Forelimb muscle (tissue), 1 donor: ENCODE measurements at places on chromosomes 3 and 15. TPM values are rescaled to one million over a fixed set of nuclear protein-coding genes. Genes with fewer than 3 reads are reported as not detected.

GRCh38 chr3:194715022-194715800 lies 29.5 kb downstream of the FAM43A start:
- no peak for DNase-seq

- no peak for DNase-seq
Observed at GRCh38 chr3:194326968-194327217, 24.2 kb downstream of the CPN2 start.

- no peak for DNase-seq
Observed at GRCh38 chr3:158700559-158700958, 28.1 kb upstream of the LXN start.

DNA sequence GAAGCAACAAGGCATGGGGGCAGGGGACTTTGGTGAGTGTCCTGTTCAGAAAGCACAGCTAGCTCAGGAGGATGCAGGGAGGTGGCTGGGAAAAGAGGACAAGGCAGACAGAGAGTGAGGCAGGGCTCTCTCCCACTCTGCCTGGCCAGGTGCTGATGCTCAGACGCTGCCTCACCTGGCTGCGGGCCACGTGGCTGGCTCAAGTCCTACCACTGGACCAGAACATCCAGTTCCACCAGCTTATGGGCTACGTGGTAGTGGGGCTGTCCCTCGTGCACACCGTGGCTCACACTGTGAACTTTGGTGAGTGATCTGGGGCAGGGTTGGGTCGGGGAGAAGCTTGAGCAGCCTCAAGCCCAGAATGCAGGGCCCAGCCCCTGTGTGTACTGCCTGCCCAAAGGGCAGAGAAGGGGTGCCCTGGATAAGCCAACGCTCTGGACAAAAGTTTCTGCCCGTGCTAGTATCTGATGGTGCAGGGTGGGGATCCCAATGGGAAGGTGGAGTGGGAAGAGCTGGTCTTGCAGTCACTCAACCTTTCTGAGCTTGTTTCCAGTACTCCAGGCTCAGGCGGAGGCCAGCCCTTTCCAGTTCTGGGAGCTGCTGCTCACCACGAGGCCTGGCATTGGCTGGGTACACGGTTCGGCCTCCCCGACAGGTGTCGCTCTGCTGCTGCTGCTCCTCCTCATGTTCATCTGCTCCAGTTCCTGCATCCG lies 20.9 kb downstream of the NOX5 start:
- no peak for DNase-seq

DNA sequence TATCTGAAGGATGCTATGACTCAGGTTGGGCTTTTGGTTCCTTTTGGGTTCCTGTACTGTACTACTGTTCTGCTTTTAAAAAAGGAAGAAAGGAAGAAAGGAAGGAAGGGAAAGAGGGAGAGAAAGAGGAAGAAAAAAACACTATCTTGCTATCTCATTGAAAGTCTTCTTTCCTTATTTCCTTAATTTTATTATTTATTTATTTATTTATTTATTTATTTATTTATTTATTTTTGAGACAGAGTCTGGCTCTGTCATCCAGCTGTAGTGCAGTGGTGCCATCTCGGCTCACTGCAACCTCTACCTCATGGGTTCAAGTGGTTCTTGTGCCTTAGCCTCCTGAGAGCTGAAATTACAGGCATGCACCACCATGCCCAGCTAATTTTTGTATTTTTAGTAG lies 198.9 kb upstream of the SOX2 start:
- no peak for DNase-seq

- DNase-seq, result no peak
Observed at GRCh38 chr3:100796556-100796955, 87.3 kb downstream of the TFG start.

GRCh38 chr3:119673875-119674274 lies 3.3 kb downstream of the COX17 start:
- DNase-seq, result no peak

DNA sequence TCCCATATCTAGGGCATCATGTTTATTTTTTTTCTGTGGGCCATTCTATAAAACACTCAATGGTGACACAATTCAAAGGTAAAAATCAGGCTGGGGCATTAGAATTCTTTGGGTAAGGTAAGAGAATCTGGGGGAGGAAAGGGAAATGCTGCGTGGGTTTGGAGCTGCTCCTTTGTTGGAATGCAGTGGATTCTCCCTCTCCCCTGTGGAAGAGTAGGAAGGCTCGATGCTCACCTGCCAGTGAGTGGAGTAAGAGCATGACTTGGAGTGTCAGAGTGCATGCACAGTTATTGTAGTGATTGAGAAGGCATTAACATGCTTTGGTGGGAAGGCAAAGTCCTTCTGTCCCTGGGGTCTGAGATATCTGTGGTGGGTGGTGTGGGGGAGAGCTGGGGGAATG lies 280.0 kb downstream of the PDCD6IP start:
- DNase-seq, result no peak

GRCh38 chr3:46462111-46462510 lies 2.6 kb downstream of the LTF start:
- no peak for DNase-seq

DNA sequence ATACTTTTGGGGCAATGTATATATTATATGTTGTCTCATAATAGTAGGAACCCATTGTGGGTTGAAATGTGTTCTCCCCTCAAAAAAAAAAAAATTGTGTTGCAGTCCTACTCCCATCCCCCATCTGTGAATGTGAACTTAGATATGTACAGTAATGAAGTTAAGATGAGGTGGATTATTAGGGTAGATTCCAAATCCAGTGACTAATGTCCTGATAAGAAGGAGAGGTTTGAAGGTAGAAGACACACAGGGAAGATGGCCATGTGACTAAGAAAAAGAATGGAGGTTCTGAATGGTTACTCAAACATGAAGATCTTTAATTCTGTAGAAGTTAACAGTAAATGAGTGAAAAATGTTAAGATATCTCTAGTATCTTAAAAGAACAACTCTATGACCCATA lies 3.0 kb upstream of the ATOSA start:
- no peak for DNase-seq

GRCh38 chr3:15576475-15576874 lies 24.9 kb downstream of the HACL1 start:
- DNase-seq, result no peak

GRCh38 chr15:98422130-98422478 lies 226.2 kb upstream of the IGF1R start:
- DNase-seq, result no peak

- no peak for DNase-seq
Observed at GRCh38 chr3:134765468-134765867, 29.6 kb upstream of the EPHB1 start.

DNA sequence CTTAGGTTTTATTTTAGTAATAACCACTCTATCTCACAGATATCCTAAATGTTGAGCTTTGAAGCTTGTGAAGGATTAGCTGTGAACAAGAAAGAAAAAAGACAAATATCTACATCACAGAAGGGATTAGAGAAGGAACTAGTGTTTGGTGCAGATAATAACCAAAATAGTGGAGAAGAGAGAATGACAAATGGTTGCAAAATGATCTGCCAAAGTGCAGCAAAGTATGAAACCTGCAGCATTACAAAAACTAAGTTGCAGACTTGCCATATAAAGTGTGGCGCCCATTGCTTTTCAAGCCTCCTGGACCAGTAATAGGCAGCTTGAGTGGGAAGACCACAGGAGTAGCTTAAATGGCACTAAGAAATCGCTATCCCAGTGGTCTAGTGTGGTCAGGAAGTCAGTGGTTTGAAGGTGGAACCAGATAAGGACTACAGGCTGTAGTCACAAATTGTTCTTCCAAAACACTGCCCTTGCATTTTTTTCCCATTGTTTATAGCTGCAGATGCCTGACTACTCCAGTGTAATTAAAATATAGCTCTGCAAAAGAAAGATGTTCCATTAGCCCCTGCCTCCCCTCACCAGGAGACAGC lies 20.7 kb downstream of the TPM1 start:
- DNase-seq, result no peak

- DNase-seq, result no peak
Observed at GRCh38 chr15:35293353-35294130, 208.4 kb upstream of the NANOGP8 start.

- no peak for DNase-seq
Observed at GRCh38 chr3:188272481-188273372, 118.8 kb downstream of the LPP start.

- no peak for DNase-seq
Observed at GRCh38 chr3:14137445-14137844, 12.6 kb downstream of the TMEM43 start.

DNA sequence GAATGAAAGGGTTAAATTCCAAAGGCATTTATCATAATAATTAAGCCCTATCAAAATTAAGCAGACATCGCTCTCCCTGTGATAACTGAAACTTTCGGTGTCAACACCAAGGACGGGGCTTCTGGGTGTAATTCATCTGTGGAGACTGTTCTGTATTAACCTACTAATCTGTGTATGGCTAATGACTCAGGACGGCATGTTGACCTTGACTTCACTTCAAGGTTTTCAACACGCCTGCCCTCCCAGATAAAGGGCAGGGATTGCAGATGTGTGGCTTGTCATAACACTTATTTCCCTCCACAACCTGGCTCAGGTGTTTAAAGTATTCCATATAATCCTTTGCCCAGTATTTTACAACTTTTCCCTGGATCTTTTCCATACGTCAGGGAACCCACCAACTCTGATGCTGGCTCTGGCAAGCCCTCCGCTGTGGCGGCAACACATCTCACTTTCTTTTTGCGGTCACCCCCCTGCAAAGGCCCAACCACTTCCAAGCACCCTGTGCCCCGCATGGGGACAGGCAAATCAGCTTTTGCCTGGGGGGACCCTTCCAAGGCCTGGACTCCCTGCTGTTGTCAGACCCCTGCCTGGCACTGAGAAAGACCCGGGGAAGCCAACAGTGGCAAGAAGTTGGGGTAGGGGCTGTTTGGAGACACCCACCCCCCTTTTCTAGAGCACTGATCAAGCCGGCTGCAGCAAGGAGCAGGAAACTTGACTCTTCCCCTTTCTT lies 93.2 kb upstream of the MEF2A start:
- DNase-seq, result no peak

GRCh38 chr3:43477600-43477999 lies 144.2 kb downstream of the ANO10 start:
- DNase-seq, result no peak

DNA sequence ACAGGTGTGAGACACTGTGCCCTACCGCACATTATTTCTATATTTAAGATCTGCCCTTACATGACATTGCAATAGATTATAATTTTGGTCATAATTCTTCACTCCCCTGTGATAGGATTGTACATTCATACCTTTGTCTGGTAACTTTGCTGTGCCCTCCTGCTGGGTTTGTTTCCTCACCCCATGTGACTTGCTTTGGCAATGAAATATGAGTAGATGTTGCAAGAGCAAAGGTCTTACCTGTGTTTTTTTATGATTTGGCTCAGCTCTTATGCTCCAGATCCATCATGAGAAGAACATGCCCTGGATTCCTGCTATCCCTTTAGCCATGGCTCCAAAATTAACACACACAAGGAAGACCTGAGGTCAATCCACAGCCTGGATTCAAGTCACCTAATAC lies 137.7 kb upstream of the EOMES start:
- DNase-seq, result no peak

GRCh38 chr15:84862214-84862975 lies 22.1 kb upstream of the SLC28A1 start:
- DNase-seq, result no peak

GRCh38 chr3:10695595-10696285 lies 120.3 kb upstream of the SLC6A11 start:
- no peak for DNase-seq

DNA sequence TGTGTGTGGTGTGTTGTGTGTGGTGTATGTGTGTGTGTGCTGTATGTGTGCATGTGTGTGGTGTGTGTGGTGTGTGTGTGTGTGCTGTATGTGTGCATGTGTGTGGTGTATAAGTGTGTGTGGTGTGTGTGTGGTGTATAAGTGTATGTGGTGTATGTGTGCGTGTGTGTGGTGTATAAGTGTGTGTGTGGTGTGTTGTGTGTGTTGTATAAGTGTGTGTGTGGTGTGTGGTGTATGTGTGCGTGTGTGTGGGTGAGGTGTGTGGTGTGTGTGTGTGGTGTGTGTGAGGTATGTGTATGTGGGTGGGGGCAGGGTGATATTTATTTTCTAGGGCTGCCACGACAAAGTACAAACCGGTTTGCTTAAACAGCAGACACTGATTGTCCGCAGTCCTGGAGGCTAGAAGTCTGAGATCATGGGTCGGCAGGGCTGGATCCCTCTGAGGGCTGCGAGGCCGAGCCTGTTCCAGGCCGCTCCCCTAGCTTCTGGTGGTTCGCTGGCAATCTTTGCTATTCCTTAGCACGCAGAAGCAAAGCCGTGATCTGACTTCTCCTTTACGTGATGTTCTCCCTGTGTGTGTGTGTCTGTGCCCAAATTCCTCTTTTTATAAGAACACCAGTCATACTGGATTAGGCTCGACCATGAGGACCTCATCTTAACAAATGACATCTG lies 160.2 kb downstream of the XXYLT1 start:
- DNase-seq, result no peak

GRCh38 chr3:10370429-10370828 lies 49.5 kb upstream of the SEC13 start:
- DNase-seq, result no peak

DNA sequence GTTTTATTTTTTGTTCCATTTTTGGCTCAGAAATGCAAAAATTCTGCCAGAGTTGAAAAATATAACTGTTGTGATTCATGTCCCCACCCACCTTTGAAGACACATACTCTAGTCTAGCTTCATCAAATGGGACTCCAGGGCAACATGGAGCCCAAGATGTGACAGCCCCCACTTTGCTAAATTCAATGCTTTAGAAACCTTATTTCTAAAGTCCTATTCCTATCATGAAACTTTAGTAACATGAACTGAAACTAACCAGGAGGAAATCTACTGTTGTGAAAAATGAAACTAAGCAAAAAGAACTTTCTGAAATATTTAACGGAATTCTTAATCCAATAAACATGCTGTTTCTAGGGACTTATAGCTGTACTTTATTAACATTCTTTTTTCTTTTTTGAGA lies 20.3 kb downstream of the UBP1 start:
- DNase-seq, result no peak

GRCh38 chr3:57158813-57159738 lies 6.1 kb downstream of the IL17RD start:
- no peak for DNase-seq

GRCh38 chr3:83902787-83903533 lies 1055.8 kb upstream of the CADM2 start:
- no peak for DNase-seq

DNA sequence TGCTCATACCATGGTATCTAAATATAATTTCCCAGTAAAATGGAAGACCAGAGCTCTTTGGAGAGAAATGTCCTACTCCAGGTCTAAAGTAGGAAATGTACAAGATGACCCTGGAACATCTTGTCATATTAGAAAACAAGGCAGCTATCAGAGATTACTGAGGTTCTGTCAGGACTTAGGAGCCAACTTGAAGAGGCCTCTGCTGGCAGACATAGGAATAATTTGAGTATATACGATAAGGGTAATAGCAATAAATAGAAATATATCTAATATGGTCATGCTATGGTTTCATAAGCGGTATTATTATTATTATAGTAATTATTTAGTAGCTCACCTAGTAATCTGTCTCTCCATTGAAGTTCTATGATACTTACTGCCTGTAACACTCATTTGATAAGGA lies 224.2 kb downstream of the SOX2 start:
- DNase-seq, result no peak

- no peak for DNase-seq
Observed at GRCh38 chr3:104458657-104459056, 908.1 kb upstream of the ALCAM start.

The LRRN1 gene
- 58.0 TPM for polyA plus RNA-seq

The CPLX3 gene
- polyA plus RNA-seq, result not detected

The ARRDC4 gene
- polyA plus RNA-seq, result 16.2 TPM

The CCDC39 gene
- polyA plus RNA-seq, result 2.7 TPM

The PLSCR2 gene
- not detected for polyA plus RNA-seq

The MAP4 gene
- 340 TPM for polyA plus RNA-seq

The UCN2 gene
- 0.19 TPM for polyA plus RNA-seq

The ZNF639 gene
- polyA plus RNA-seq, result 37.8 TPM

The SH3GL3 gene
- polyA plus RNA-seq, result 6.5 TPM

The TIMP4 gene
- 2.2 TPM for polyA plus RNA-seq

The EIF5A2 gene
- 3.1 TPM for polyA plus RNA-seq

The SST gene
- not detected for polyA plus RNA-seq

The RAB6B gene
- 10.7 TPM for polyA plus RNA-seq
